ENCODE measurements at places on chromosomes 6 and 20. TPM values are rescaled to one million over a fixed set of nuclear protein-coding genes. Genes with fewer than 3 reads are reported as not detected.

IDH3B gene
- total RNA-seq: 77.0 TPM

XRN2 gene
- total RNA-seq: 99.3 TPM

COL9A3 gene
- 0.17 TPM for total RNA-seq

GSTA3 gene
- not detected for total RNA-seq

TFAP2D gene
- not detected for total RNA-seq

POU5F1 gene
- under 0.01 TPM for total RNA-seq

KIAA1755 gene
- 2.8 TPM for total RNA-seq

APCDD1L gene
- total RNA-seq: 0.99 TPM

GSTA2 gene
- total RNA-seq: not detected

PAK5 gene
- total RNA-seq: not detected

NFATC2 gene
- total RNA-seq: under 0.01 TPM

SLC22A3 gene
- 0.26 TPM for total RNA-seq

ZNF311 gene
- 3.6 TPM for total RNA-seq

DDX43 gene
- total RNA-seq: 3.1 TPM

SIRPA gene
- 25.1 TPM for total RNA-seq
